Activated naive CD4-positive, alpha-beta T cell (primary cell): ENCODE measurements at places on chromosomes 7 and 10.

DNA sequence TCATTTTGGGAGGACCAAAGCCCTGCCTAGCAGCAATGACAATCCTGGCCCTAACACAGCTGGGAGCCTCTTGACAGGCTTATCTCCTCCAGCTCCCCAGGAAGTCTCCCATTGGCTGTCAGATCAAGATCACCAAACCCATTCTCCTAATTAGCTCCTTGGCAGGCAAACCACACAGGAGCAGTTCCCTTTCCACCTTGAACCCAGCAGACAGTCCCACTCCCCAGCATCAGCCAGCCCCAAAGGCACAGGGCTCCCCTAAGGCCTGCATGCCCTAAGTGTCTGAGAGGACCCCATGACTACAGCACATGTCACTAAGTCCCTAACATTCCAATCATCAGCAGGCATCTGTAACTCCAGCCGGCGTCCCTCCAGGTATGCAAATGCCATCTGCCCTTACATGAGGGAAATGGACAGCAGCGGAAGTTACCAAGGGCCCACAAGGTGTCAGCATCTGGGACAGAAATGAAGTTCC, 348.5 kb downstream of the KCNMA1 start:
- DNase-seq, result no peak

DNA sequence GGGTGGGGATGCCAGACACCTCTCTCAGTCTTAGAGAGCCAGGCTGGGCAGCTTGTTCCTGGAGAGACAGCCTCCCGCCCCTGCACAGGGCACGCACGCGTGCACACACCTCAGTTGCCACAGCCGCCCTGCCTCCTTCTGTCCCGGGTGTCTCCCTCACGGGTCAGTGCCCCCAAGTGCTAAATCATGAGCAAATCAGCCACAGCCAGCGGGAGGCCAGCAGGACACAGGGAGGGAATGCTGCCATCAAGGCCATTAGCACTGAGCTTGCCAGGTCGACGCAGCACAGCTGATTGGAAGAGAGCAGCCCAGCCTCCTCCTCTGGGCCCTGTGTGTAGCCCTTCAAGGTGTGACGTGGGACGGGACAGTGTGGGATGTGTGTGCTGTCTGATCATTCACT, 130.4 kb downstream of the CDH23 start:
- DNase-seq, result no peak

GRCh38 chr7:134823400-134823799, 44.0 kb downstream of the CALD1 start:
- no peak for DNase-seq

- DNase-seq, result no peak
Observed at GRCh38 chr10:49080071-49080470, 35.3 kb downstream of the VSTM4 start.

GRCh38 chr10:114083040-114083439, 39.4 kb downstream of the ADRB1 start:
- no peak for DNase-seq

GRCh38 chr10:6256439-6256838, 53.7 kb downstream of the PFKFB3 start:
- no peak for DNase-seq

DNA sequence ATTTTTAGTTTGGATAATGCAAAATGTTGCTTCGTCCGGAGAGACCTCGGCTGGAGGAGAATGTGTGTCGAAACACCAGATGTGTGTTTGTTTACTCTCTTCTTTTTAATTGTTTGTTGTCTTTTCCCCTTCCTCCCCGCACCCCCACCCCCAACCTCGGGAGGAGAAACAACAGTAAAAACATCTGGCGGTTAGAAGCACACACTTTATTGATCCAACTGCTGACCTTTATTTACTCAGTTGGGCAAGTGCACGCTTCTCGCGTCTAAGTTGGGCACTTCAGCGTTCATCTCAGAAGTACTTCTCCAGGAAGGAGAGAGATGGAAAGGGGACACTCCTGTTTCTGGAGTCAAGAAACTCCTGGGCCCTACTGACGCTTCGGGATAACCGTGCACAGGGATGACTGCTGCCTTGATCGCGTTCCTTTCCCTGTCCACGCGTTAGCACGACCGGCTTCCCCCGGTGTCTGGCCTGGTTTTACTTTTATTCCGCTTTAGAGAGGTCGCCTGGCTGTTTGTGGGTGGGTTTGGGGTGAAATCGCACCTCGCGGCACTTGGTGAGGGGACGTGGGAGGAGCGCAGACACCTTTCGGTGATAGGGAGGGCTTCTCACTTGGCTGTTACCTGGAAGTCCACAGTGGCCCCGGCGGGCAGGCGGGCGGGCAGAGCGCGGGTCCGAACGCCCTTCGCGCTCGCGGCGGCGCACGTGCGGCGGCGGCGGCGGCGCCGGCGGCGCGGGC, 168.3 kb upstream of the PPP1R3A start:
- no peak for DNase-seq

- DNase-seq, result no peak
Observed at GRCh38 chr7:1340461-1341360, 108.0 kb downstream of the UNCX start.

GRCh38 chr7:156932006-156932405, 17.5 kb upstream of the NOM1 start:
- DNase-seq, result no peak

DNA sequence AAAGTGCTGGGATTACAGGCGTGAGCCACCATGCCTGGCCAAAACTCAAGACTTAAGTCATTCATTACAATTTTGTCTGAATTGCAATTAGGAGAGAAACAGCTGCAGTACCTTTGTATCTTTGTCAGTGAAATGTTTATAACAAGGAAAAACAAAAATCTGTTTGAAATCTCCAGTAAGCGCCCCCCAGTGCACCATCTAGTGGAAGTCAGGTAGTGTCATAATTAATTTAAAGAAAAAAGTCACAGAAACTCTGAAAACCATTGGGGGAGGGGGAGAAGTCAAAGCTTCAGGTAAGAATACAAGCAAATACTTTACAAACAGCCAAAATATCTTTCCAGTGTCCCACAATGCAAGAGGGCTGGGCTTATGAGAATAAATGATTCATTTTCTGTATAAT, 2.8 kb downstream of the MPP7 start:
- peak; percentile 15 for DNase-seq

GRCh38 chr10:11819027-11819426, 4.1 kb upstream of the PROSER2 start:
- no peak for DNase-seq

DNA sequence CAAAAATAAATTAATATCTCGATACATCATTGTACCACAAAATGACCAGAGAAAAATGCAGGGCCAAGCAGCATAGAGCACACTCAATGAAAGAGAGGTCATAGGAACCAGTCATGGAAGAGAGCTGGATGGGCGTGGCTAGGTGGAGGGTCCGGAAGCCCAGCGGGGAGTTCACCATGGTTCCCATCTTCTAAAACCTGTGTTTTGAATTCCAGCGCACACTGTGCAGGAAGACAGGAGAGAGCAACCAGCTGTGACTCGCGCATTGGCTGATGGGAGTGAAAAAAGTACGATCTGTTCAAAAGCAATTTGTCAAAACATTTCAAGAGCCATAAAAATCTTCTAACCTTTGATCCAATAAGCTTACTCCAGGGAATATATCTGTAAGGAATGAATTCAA, 125.2 kb upstream of the NANOS1 start:
- DNase-seq, result no peak

GRCh38 chr10:70940834-70941568, 52.6 kb upstream of the PCBD1 start:
- no peak for DNase-seq

GRCh38 chr7:48959676-48960075, 35.3 kb downstream of the CDC14C start:
- no peak for DNase-seq

DNA sequence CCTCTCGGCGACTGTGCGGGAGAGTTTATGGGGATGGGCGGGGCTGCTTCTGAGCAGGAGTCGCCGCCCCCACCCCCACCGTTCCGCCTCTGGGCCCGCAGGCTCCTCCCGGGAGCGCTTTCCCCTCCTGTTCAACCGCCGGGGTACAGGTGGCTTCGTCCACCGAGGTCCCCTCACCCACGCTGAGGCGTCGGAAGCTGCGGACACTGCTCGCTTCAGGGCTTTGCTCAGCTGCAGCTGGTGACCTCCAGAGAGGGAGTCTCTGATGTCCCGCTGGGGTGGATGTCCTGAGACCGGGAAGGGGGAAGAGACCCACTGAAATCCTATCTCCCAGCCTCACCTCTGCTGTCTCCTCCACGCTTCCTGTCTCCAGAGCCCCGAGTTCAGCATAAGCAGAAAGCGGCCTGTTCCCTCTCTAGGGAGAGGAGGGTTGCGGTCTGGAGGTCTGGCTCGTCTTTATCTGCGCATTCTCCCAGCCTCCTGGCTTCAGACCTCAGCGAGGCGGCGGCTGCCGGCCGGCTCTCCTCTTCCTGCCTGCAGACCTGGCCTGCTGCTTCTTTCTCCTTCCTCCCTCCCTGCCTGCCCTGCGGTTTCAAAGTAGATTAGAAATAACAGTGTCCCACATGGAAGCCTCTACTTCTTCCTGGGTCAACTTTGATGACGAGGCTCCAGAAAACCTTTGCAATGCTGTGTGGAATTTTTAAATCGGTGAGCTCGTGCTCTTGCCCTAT, 1.8 kb downstream of the CYP2E1 start:
- no peak for DNase-seq

GRCh38 chr10:114274616-114275453, 35.8 kb downstream of the VWA2 start:
- no peak for DNase-seq

DNA sequence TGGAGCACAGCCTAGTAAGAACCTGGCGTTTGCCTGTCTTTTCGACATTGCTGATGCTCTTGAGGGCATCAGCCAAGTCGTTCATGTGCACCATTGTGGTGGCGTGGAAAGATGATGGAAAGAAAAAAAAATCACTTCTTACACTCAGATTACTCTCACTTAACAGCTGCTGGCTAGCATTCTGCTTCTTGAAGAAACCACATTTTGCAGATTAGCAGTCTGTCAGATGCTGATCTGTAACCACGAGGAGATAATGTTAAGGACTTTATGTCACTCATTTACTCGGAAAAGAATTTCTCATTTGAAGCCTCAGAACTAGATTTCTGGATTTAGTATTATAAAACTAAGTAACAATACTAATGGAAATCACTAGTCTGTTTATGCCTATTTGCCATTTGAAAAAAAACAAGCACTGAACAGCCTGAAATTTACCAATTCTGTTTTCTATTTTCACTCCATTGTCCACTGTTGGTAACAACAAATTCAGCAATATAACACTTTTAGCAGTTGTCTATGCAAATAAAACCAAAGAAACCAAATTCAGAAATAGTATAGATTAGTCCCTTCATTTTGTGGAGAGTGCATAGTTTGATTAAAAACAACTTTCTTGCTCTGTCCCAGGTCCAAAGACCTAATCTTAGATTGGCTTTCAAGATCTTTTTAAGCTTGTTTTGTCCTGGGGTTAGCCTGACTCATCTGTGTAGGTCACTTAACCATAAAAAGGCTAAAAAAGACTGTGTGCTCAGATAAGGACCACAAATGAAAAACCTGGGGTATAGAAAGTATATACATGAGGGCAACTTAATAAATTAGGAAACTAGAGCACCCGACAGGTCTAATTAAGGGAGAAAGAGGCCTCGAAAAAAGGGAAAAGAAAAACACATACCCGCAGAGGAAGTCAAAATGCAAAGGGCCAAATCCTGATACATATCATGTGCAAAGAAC, 67.5 kb downstream of the NT5C2 start:
- no peak for DNase-seq

GRCh38 chr7:91294639-91295220, 30.5 kb downstream of the FZD1 start:
- no peak for DNase-seq

- DNase-seq, result no peak
Observed at GRCh38 chr10:104501864-104502579, 139.1 kb upstream of the SORCS3 start.

- DNase-seq, result no peak
Observed at GRCh38 chr7:38154278-38154677, 23.8 kb upstream of the STARD3NL start.

DNA sequence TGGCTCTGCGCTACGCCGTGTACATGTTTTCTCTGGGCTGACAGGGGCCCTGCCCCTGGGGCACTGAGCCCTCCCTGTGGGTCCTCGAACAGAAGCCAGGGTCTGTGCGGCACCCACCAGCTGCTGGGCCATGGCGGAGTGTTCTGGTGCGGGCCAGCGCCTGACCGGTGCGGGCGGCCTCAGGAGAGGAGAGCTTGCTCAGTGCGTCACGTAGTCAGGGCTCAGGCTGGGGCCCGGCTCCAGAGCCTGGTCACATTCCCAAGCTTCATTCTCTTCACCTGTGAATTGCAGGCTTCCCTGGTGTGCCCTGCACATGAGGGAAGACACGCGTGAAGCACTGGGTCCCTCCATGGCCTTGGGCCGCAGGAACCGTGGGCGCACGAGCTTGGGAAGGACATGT, 15.5 kb downstream of the GET4 start:
- DNase-seq, result no peak

DNA sequence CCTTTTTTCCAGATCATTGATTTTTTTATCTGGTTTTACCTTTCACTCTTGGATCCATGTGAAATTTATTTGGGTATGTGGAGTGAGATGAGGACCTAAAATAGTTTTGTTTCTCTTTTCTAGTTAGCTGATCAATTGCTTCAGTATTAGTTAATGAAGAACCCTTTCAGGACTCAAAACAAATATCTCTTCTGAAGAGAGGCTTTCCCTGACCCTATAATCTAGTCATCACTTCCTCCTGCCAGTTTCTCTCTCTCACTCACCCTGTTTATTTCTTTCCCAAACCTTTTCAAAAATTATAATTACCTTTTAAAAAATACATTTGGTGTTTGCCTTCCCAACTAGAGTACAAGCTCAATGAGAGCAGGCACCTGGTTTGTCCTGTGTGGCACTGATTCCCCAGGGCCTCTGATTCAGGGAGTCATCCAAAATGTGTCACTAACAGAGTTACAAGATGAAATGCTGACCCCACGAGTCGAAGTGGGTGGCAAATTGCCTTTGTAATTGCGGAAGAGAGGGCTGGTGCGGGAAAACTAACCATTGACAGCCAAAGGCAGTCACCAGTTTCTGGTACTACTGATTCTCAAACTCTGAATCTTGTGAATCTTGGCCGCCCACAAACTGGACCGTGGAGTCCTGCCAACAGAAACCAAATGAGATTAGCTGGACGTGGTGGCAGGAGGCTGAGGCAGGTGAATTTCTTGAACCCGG, 2.4 kb downstream of the TMEM140 start:
- no peak for DNase-seq

GRCh38 chr7:45923818-45924217, 2.7 kb upstream of the IGFBP3 start:
- DNase-seq, result no peak
